T-helper 2 cell (primary cell): ENCODE measurements at places on chromosomes 7 and 10.

GRCh38 chr10:28094121-28094520 is 95.2 kb upstream of the ODAD2 start:
- DNase-seq: no peak

DNA sequence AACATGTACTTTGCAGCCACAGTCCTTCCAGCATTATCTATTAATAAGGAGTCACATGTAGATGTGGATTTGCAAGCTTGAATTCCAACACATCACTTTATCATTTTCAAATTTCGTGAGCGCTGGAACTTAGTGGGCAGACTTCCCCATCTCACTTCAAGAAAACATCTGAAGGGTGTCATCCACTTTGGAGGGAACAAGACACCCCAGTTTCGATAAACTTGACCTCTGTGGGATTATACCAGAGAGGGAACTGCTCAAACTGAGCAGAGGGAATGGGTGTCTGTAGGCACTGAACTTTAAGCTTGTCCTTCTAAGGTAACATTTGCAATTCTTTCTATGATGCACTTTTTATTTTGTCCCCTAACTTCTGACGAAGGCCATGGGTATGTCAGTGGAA is 27.5 kb downstream of the ADRB1 start:
- DNase-seq: no peak

GRCh38 chr10:111830359-111830758 is 353.2 kb downstream of the GPAM start:
- DNase-seq: no peak

DNA sequence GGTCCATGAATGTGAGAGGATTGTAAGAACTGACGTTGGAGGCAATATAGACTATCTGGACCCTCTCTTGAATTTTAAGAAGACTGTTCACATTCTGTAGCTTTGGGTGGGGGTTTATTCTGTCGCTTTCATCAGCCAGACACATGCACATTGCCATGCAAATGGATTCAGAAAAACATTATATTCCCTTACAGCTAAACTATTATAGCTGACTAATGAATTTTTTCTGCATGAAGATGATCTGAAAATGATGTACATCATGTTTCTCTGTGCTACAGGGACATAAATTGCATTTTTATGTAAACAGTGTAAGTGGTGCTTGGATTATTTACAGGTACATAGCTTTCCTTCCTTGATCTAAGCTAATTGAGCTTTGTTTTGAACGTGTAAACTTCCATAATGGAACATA is 1.5 kb downstream of the MET start:
- no peak for DNase-seq

GRCh38 chr7:128022631-128023532 is 8.4 kb downstream of the LRRC4 start:
- no peak for DNase-seq

- DNase-seq: no peak
These were observed 287.1 kb upstream of the CELF2 start for GRCh38 chr10:10730471-10731043.

DNA sequence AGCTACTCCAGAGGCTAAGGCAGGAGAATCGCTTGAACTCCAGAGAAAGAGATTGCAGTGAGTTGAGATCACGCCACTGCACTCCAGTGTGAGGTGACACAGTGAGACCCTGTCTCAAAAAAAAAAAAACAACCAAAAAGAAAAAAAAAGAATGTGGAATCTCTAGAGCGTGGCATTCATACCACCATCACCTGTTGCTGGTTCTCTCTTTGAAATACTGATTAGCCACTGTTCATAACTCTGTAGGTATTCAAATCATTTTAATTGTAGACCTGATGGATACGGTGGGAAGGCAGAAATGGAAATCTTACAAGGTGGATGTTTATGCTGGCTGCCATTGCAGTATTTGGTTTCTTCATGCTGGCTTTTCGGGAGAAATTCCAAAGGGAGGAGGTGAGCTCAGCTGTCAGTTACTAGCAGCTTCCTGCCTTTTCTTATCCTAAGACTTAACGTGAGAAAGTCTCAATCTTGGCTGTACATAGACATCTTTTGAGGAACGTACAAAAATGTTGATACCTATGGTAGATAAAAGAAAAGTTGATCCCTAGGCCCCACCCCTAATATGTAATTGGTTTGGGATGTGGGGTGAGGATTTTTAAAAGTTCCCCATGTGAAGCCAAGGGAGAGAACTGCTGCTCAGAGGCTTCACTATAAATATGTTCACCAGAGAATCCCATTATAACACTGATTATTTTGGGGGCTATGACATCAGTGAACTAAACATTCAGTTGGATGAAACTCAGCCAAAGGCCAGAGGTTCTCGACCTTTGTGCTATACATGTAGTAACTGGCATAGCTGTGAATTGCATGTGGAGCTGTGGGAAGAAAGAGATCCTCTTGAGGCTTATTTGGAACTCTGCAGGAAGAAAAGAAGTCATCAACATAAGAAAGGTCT is 26.9 kb upstream of the MKLN1 start:
- no peak for DNase-seq

- no peak for DNase-seq
These were observed 48.7 kb downstream of the OAT start for GRCh38 chr10:124369986-124370385.

DNA sequence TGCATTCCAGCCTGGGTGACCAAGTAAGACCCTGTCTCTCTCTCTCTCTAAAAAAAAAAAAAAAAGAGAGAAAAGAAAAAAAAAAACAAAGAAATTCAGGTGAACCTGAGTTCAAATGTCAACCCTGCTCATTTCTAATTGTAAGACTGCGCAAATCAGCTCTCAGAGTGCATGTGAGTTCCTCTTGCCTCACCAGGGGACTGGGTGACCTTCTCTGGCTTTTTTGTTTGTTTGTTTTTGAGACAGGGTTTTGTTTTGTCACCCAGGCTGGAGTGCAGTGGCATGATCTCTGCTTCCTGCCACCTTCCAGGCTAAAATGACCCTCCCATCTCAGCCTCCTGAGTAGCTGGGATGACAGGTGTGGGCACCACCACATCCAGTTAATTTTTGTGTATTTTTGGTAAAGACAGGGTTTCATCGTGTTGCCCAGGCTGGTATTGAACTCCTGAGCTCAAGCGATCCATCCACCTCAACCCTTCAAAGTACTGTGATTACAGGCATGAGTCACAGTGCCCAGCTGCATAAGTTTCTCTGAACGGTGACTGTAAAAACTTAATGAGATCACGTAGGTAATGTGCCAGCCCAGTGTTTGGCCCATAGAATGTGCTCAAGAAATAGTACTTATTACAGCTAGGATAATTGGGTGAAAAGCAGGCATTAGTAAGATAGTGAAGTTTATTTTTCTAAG is 45.3 kb upstream of the BAMBI start:
- no peak for DNase-seq

DNA sequence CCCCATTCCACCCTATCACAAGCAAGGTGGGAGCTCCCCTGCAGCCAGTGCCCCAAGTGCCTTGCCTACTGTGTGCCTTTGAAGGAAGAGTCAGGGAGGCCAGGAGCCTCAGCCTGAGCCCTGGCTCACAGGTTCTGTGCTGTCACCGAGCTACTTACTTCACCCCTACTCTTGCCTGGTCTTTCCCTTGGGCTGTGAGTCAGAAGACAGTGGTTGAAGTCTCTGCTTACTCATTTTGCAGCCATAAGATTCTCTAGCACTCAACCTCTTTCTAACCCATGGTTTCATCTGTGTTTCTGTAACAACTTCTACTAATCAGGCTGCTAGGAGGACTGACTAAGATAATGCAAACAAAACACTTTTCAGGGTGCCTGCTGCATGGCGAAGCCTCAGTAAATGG is 114.5 kb downstream of the PLCE1 start:
- DNase-seq: no peak

DNA sequence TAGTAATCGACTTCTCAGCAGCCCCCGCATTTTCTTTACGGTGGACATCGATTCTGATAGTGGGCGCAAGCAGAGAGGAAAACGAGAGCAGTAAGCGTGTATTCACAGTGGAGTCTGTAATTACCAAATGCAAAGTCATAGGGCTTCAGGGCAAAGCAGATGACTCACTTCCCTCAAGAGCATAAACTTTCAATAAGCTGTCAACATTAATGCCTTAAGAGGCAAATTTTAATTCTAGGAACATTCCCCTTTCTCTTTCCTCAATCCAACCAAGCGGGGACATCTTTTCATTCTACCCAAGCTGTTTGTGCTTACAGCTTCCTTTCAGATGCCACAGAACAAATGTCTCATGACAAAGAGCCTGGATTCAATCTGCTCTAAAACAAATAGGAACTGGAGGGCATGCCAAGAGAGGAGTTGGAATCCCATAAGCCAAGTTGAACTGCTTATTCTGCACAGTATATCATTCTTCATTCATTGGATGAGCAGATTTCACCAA is 48.6 kb downstream of the MALSU1 start:
- no peak for DNase-seq

DNA sequence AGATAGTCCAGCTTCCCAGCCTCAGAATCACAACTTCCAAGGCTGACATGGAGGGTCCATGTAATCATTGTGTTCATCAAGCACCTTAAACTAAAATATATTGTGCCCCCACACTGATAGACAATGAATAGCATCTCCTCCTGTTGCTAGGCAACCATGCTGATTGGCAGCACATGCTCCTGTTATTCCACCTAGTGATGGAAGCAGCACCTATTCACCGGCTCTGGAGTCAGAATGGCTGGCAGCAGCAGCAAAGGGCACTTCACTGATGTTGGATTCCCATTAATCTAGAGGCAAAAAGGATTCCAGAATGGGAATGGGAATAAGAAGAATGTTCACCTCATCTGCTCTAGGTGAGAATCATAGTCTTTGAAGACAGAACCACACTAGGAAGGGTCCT is 55.0 kb downstream of the RELN start:
- no peak for DNase-seq

GRCh38 chr7:120805636-120806388 is 52.1 kb downstream of the TSPAN12 start:
- DNase-seq: peak; percentile 16
